ENCODE measurements at places on chromosomes 4 and X.

DNA sequence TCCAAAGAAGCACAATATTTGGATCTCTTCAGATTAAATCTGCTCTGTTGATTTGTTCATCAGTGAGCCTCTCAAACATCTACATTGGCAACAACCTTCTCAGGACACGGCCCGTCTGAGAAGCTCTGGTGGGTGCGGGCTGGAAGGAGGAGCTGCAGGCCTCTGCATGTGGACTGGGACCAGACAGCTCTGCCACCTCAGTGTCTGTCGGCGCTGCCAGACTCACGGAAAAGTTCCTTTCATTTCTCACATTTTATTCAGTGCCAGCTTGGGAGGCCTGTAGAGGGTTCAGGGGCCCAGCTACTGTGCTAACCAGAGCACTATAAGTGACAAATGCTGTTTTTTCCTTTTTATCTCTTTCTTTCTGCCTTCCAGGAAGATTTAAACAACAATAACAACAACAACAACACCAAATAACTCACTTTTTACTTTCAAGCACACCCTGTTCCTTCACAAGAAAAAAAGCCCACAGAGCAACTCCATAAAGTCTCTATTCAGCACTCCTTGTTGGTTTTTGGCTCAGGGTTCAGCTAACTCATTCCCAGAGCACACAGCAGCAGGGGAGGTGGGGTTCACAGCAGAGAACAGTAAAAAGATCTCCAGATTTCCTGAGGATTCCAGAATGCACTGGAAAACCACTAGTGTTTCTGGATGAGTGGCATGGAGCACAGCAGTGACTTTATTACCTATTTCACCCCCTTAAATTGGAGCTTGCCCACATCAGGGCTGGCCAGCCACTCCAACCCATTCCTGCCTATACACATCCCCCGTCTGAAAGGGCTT, 23.2 kb upstream of the HOPX start:
- H3K27me3 ChIP-seq = no peaks in the 10 kb centered on the region
- H3K4me1 ChIP-seq = peaks cover 21% of the 10 kb centered on the region
- H3K4me3 ChIP-seq = no peak overlapping the region
- H3K27ac ChIP-seq = peak overlapping the region; percentile 69

DNA sequence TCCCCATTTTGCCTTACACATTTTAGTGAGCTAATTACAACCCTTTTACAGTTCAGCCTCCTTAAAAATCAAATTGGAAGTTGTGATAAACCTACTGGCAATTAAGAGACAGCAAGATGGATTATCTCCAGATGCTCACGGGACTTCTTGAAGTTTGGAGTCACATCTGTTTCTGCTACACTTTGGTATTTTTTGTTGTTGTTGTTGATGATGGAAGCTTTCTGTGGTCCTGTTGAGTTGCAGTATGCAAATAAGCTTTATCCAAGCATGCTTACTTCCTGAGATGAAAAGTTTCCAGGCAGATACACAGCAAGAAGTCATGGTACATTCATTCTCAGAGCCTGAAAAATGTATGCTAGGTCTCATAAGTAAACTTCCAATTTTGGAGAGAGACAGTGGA, 670.0 kb upstream of the AMOT start:
- no peak for DNase-seq
- no peaks in the 10 kb centered on the region for H3K4me1 ChIP-seq
- no peaks in the 10 kb centered on the region for H3K27me3 ChIP-seq
- H3K4me3 ChIP-seq = no peak overlapping the region

- no peaks in the 10 kb centered on the region for H3K36me3 ChIP-seq
- no peaks in the 10 kb centered on the region for H3K4me1 ChIP-seq
- no peak overlapping the region for H3K4me3 ChIP-seq
- DNase-seq = no peak
- H3K27me3 ChIP-seq = no peaks in the 10 kb centered on the region
- H3K27ac ChIP-seq = no peak overlapping the region
These were observed 46.4 kb upstream of the ABCG2 start for GRCh38 chr4:88204882-88205281.

DNA sequence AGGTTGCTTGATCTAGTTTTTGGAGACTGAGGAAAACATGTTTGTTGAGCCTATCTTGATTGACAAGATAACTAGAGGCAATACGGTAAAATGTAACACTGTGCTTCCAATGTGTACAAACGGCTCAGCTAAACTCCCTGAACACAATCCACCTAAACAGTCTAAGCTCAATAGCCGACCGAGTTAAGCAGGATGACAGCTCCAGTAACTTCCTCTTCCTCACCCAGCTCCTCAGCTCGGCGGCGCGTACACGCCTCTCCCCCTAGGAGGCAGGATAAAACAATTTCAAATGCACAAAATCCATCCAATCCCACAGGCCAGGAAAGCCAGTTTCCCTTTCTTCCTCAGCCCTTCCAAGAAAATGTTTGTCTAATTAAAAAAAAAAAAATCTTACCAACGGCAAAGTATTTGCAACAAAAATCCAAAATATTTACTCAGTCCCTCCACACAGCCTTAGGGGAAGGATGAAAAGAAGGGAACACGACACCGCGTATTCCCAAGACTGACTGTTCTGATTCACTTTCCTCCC, 1.0 kb downstream of the CNOT6L start:
- H3K4me1 ChIP-seq = peaks cover 49% of the 10 kb centered on the region
- H3K4me3 ChIP-seq = peak overlapping the region; percentile 65
- H3K27me3 ChIP-seq = no peaks in the 10 kb centered on the region
- no peak for DNase-seq

- H3K27ac ChIP-seq = no peak overlapping the region
- no peaks in the 10 kb centered on the region for H3K27me3 ChIP-seq
- H3K4me3 ChIP-seq = no peak overlapping the region
- no peak for DNase-seq
- H3K4me1 ChIP-seq = no peaks in the 10 kb centered on the region
These were observed 144.8 kb downstream of the COL25A1 start for GRCh38 chr4:109157696-109158095.

- no peak for DNase-seq
- H3K4me1 ChIP-seq = no peaks in the 10 kb centered on the region
- no peak overlapping the region for H3K27ac ChIP-seq
- H3K4me3 ChIP-seq = no peak overlapping the region
These were observed 16.4 kb downstream of the CCKAR start for GRCh38 chr4:26473893-26474292.

- DNase-seq = no peak
- no peaks in the 10 kb centered on the region for H3K4me1 ChIP-seq
- peaks cover 5% of the 10 kb centered on the region for H3K36me3 ChIP-seq
- no peak overlapping the region for H3K27ac ChIP-seq
- H3K4me3 ChIP-seq = no peak overlapping the region
These were observed 42.0 kb downstream of the PHKA2 start for GRCh38 chrX:18941896-18942295.

- H3K27ac ChIP-seq = peak overlapping the region; percentile 81
- H3K27me3 ChIP-seq = peaks cover 19% of the 10 kb centered on the region
- peak overlapping the region; percentile 65 for H3K4me3 ChIP-seq
- DNase-seq = peak; percentile 86
These were observed 1.6 kb upstream of the PDGFRA start for GRCh38 chr4:54227256-54228055.

- no peaks in the 10 kb centered on the region for H3K4me1 ChIP-seq
- no peaks in the 10 kb centered on the region for H3K36me3 ChIP-seq
- H3K27me3 ChIP-seq = no peaks in the 10 kb centered on the region
- no peak for DNase-seq
These were observed 11.9 kb upstream of the FAM9A start for GRCh38 chrX:8813036-8813435.

All from vagina (tissue), 2 donors.